ENCODE measurements at places on chromosomes 12 and 14.

DNA sequence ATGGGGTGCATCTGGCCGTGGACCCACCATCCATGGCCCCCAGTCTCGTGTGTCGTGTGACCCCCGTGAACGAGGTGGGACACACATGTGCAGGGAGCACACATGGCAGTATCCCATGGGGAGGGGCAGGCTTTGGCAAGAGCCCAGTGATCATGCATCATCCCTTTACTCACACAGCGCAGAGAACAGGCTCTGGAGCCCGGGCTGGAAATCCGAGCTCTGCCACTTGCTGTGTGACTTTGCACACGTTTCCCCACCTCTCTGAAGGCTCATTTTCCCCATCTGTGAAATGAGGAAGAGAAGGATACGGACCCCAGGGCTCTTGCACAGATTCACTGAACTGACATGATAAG lies 119.9 kb downstream of the PHETA1 start:
- no peak for DNase-seq

- DNase-seq: no peak
These were observed 2.5 kb upstream of the MAPK1IP1L start for GRCh38 chr14:55048900-55049436.

- no peak for DNase-seq
These were observed 81.1 kb downstream of the ARL6IP4 start for GRCh38 chr12:123061441-123062205.

DNA sequence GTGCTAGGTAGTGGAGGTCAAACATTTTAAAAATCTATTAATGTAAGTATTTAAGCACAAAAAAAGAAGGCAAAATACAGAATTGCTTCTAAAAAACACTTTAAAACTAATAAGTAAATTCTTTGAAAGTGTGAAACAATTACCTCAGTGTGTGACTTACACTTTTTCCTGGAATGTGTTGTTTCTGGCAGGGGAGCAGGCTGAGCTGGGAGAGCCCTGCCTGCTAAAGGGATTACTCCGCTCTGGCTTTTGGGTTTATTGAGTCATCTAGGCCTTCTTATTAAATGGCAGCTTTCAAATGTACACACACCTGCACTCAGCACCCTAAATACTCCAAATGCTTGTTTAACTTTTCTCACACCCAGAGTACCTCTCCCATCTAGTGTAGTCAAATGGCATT lies 279.8 kb downstream of the AKAP6 start:
- DNase-seq: no peak

GRCh38 chr14:88168025-88168424 lies 155.0 kb downstream of the KCNK10 start:
- DNase-seq: no peak

DNA sequence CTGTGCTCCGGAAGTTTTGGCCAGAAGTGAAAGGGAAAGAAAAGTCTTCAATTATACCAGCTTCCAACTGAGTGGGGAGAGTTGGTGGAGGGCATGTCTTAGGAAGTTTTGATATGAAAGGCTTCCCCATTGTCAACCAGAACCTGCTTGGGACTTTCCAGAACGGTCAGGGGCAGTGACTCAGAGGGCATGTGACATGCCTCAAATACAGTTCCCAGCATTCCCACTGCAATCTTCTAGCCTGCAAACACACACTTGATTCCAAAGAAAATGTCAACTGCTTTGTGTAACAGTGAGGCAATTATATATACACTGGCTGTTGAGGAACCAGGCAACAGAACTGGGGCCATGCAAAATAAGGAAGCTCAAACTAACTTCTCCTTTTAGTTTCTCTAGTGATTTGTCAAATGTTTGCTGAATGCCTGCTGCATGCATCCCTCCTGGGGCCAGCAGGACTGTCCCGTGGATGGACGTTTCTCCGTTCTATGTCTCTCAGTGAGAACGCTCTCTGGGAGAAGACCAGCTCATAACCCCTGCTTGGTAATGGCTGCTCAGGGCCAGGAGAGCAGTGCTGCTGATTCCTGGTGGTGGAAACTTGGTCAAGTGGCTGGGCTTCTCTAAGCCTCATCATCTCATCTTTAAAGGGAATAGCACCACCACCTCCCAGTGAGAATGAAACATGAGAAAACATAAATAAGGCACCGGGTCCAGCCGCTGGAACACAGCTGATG lies 18.3 kb downstream of the SLC25A47 start:
- DNase-seq: no peak

DNA sequence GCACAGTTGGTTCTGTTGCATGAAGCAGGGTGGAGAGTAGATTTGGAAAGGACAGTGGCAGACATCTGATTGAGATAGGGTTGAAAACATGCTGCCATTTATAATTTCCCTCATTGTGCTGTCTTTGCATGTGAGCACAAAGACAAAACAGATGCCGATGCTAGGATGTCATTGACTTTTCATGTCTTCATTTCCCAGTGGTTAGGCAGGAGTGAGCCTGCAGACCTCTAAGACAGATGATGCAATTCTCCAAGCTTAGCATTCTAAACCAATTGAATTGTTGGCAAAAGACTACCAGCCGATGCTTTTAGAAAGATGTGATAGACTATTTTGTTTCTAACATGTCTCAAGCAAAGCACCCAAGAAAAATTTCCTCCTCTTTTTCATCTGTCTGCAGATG lies 37.1 kb upstream of the PELI2 start:
- no peak for DNase-seq

- no peak for DNase-seq
These were observed 27.0 kb upstream of the HIGD1C start for GRCh38 chr12:50925342-50925651.

GRCh38 chr14:74848768-74849167 lies 27.2 kb downstream of the PROX2 start:
- no peak for DNase-seq

DNA sequence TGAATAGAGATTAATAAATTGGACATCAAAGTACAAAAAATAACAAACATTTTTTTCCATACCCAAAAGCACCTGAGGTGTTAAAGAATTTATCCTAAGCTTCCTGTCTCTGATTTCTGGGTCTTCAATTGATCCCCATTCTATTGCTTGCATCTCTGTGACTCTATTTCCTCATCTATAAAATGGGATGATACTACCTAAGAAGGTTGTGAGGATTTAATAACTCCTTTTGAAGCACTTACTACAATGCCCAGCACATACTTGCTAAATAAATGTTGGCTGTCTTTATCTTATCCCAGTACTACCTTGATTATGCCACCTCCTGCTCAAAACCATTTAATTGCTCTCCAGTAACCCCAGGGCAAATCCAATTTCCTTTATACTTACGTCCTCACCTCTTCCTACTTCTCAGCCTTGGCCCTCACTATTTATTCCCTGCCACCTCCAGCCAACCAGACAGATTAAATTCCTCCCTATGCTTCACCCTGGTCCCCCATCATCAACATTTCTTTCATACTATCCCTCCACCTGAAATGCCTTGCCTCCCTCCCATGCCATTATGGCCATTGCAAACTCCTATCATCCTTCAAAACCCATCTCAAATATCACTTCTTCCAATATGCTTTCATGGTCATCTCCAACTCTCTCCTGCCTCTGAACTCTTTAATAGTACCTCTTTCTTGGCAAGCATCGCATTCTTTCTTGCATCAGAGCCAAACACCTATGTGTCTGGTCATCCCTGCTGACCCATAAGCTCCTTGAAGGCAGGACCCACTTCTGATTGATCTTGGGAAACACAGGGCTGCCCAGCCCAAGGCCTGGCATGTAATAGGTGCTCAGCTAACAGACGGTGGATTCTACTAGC lies 7.9 kb upstream of the ASIC1 start:
- DNase-seq: no peak

- DNase-seq: no peak
These were observed 7.9 kb upstream of the NYNRIN start for GRCh38 chr14:24390701-24391468.

- no peak for DNase-seq
These were observed 127.6 kb downstream of the FSCB start for GRCh38 chr14:44379292-44379977.

Measured in activated CD4-positive, alpha-beta T cell treated with anti-CD3 and anti-CD28 coated beads for 4 hours (primary cell).